Epithelial cell of prostate (primary cell): ENCODE measurements at places on chromosomes 2 and 18.

GRCh38 chr2:239721531-239721930 lies 303.6 kb downstream of the NDUFA10 start:
- DNase-seq: no peak

- DNase-seq: no peak
These were observed 154.6 kb downstream of the ANKRD36 start for GRCh38 chr2:97267411-97268074.

- DNase-seq: no peak
These were observed 12.6 kb downstream of the USP37 start for GRCh38 chr2:218555527-218555926.

DNA sequence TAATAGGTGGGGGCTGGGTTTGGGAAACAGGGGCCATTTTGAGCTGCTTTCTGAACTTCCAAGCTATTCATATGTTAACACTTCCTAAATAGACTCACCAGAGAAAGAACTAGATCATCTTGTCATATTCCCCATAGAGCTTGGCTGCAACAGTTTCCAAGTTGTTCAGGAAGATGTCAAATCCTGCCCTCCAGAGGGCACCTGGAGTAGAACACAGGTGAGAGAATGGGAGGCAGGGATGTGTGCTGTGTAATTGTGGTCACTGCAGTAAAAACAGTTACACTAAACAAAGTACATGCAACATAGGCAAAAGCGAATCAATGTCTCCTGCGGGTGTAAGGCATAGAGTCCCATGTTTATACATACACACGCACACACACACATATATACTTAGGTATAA lies 34.5 kb upstream of the LRRC30 start:
- no peak for DNase-seq

- no peak for DNase-seq
These were observed 32.8 kb upstream of the TMEM17 start for GRCh38 chr2:62538756-62539155.

DNA sequence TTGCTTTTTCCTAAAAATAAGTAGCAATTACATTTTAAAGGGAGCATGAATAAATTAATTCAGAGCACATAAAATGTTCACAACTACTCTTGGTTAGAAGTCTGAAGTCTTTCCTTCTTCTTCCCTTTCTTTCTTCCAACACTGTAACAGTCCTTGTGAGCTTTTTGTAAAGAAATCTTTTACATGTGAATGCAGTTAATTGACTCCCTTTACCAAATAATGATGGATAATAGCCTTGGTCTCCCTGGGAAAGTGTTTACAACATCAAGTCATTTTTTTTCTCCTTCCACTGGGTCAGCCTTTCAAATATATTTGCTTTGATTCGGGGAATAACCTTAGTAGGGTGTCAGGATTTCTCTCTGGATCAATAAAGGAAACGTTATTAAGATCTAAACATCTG lies 39.1 kb downstream of the CALCRL start:
- DNase-seq: no peak

GRCh38 chr2:27809761-27810241 lies 38.3 kb downstream of the MRPL33 start:
- DNase-seq: peak; percentile 64

DNA sequence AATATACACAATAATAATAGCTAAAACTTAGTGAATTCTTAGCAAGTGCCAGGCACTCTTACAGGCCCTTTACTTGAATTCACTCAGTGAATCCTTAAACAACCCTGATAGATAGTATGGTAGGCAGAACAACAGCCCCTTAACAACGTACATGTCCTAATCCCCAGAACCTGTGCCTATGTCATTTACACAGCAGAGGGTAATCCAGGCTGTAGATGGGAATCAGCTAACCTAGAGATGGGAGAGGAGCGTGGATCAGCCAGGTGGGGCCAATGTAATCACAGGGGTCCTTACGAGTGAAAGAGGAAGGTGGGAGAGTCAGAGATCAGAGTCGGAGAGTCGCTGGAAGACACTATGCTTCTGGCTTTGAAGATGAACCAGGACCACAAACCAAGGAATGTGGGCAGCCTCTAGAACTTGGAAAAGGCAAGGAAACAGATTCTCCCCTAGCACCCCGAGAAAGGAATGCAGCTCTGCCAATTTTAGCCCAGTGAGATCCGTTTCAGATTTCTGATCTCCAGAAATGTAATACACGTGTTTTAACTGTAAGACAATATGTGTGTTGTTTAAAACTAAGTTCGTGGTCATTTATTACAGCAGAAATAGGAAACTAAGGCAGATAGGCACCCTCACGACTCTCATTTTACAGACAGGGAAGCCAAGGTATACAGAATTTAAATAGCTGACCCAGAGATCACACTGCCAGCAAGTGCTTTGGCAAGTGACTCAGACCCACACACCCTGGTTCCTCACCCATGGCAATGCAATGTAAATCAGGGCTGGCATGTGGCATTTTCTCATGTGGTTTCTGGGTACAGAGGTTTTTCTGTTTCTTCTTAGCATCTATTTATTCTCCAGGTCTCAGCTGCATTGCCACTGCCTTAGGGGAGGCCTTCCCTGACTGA lies 68.9 kb downstream of the DOCK10 start:
- DNase-seq: peak; percentile 26

DNA sequence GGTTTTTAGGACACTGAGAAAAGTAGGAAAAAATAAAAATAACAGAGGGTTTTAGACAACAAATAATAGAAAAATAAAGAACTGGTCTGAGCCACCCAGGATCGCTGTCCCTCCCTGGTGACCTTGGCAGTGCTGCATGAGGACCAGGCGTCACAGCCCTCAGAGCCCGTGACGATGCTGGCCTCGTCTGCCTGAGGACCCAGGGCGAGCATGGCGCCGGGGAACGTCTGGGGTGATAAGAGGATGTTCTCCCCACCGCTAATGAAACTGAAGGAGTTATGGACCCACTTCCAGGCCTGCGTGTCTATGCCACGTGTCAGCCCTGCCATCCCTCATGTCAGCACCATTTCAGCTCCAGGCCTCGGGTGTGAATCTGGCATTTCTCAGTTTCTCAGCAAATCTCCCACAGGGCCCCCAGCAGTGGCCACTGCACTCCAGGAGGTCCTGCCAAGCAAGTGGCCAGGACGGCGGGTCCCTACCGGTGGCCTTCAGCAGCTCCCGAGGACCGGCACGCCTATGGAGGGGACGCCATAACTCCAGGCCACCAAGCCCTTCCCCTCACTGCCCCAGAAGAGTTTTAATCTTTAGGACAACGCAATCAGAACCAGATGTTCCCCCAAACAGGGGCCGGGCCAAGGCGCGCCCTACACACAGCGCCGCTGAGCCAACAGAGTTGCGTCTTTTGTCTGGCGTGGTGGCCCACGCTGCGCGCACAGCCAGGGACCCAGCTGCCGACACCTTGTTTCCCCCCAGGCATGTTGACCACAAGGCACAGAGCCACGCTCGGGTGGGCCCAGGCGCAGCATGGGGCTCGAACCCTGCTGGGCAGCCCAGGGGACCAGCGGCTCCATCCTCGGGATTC lies 179.7 kb downstream of the TWIST2 start:
- DNase-seq: no peak

DNA sequence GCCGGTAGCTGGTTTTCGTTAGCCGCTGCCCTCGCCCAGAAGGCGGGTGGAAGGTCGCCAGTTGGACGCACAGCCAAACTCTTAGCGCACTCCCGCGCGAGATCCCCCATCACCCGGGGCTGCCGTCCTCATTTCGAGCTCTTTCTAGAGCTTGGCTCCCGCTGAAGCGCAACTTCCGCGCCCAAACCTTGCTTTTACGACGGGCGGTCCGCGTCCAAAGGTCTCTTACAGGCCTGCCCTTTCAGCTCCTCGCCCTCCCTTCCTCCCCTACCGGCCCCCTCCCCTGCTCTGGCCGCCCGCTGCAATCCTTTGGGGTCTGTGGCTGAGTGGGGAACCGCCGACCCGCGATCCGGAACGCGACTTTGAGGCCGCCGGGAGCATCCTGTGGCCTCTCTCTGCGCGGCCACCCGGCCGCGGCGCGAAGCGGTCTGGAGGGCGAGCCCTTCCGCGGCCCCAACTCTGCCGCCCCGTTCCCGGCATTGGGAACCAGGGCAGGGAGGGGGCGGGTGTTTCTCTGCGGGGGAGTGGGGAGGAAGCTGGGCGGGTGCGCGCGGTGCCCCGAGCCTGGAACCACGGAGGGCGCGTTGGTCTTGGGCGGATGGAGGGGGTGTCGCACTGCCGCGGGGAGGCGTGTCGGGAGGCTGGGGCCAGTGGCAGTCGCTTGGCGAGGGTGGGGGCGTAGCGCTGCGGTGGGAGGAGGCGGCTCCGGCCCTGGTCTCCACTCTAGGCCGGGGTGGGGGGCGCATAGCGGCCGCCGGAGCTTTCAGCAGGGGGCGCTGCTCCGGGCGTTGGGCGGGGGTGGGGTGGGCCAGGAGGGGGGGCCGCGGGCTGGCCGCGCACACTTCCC lies at the start of gene GDF7:
TSS of gene GDF7 (plus strand) at position 841 of the 847 bp plus-strand sequence. CDS start 96 bp downstream, outside the sequence.
- no peak for DNase-seq

- no peak for DNase-seq
These were observed 19.9 kb downstream of the PCARE start for GRCh38 chr2:29054430-29054829.

- no peak for DNase-seq
These were observed 44.4 kb downstream of the PTPN2 start for GRCh38 chr18:12839526-12840196.

DNA sequence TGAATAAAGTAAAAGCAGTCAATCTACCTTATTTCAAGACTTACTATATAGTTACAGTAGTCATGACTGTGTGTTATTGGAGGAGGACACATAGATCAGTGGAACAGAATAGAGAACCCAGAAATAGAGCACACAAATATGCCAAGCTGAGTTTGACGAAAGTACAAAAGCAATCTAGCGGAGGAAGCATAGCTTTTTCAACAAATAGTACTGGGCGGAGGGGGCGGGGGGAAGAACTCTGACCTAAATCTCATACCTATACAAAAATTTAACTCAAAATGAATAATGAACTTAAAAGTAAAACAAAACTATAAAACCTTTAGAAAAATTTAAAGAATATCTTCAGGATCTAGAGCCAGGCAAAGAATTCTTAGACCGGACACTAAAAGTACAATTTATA lies 139.1 kb downstream of the AGPS start:
- no peak for DNase-seq

DNA sequence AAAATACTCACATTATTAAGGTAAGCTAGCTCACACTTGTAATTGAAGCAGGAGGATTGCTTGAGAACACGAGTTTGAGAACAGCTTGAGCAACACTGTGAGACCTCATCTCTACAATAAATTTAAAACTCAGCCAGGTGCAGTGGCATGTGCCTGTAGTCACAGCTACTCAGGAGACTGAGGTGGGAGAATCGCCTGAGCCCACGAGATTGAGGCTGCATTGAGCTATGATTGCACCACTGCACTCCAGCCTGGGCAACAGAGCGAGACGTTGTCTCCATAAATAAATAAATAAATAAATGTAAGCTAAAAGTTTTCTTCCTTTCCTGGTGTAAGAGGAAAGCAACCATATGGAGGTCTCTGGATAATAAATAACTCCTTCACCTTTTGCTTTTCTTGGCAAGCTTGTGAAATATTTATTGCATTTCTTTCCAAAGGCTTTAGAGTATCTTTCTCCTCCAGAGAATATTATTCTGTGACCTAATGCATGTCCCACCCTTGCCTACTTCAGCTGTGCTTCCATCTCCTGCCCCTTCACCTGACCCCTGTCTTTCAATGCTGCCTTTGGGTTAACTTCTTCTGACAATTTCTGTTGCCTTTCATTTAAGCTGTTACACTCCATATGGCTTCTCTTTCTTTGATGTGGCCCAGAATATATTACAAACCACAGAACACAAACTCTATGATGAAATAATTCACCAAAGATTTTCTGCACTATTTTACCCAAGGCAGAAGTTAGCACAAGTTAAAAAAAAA lies 280.7 kb upstream of the RND3 start:
- no peak for DNase-seq

- no peak for DNase-seq
These were observed 6.5 kb upstream of the IL1R2 start for GRCh38 chr2:101985101-101985792.

DNA sequence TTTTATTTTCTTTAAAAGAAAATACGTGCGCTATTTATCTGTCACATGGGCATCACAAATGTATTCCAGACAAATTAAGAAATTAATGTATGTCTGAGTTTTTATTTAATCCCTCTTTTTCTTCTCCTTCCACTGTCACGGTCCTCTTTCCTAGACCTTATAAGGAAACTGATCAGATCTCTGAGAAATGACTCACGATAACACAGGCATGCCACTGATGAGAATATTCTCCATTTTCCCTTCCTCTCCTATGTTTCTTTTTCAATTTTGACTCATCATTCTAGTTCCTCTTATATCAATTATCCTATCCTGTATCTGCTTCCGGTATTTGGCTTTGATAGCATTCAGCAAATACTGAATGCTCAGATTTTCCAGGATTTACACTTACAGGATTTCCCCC lies 121.8 kb downstream of the DSC3 start:
- DNase-seq: no peak

DNA sequence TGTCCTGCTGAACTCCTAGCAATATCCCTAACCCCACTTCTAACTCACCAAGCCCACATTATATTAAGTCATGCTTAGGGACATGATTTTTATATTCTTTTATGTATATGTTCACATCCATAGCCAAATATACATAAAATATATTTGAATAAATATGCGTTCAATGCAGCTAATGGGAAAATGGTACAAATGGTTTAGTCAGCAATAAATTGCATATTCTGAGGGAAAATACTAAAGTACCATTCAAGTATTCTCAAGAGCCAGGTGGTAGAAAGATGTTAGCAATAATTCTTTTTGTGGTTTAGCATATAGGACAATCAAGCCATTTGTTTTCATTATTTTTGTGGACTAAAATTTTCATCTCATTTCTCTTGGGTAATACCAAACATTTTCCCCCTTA lies 306.0 kb downstream of the TDRD15 start:
- no peak for DNase-seq

GRCh38 chr2:138239902-138240491 lies 261.6 kb upstream of the SPOPL start:
- no peak for DNase-seq

DNA sequence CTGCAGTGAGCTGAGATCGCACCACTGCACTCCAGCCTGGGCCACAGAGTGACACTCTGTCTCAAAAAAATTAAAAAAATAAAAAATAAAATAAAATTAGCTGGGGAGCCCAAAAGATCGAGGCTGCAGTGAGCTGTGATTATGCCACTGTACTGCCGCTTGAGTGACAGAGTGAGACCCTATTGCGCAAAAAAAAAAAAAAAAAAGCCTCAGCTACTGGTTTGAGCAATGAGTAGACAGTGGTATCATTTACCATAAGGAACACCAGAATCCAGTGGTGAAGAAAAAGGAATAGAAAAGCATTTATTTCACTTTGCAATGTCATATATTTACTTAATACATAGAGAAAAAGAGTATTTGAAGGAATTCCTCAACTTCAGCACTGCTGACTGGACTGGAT lies 3.0 kb downstream of the SAP130 start:
- no peak for DNase-seq

- DNase-seq: no peak
These were observed 14.3 kb upstream of the TMEM185B start for GRCh38 chr2:120237491-120237902.

DNA sequence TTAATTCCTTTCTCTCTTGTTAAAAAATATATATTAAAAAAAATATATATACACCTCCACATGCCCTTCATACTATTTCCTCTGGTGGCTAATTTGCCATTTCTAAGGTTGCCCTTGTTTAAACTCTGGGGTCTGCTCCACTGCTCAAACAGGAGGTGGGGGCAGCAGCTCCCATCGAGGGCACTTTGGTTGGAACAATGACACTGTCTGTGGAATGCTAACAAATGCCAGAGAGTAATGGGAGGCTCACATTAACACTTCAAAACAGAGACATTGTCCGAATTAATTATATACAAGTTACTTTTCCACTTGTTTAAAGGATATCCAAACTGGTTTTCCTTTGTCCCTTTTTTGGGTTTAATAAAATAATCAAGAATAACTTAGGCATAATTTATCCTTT lies 58.8 kb upstream of the CD302 start:
- DNase-seq: no peak
